ENCODE measurements at places on chromosomes 2 and 18.

- no peak for DNase-seq
These were observed 1.7 kb upstream of the DYSF start for GRCh38 chr2:71451705-71452104.

- DNase-seq = no peak
These were observed 11.5 kb upstream of the KYNU start for GRCh38 chr2:142865924-142866323.

GRCh38 chr2:24474053-24474452, 17.0 kb upstream of the NCOA1 start:
- no peak for DNase-seq

- no peak for DNase-seq
These were observed 543.9 kb upstream of the LINC00305 start for GRCh38 chr18:64692826-64693225.

DNA sequence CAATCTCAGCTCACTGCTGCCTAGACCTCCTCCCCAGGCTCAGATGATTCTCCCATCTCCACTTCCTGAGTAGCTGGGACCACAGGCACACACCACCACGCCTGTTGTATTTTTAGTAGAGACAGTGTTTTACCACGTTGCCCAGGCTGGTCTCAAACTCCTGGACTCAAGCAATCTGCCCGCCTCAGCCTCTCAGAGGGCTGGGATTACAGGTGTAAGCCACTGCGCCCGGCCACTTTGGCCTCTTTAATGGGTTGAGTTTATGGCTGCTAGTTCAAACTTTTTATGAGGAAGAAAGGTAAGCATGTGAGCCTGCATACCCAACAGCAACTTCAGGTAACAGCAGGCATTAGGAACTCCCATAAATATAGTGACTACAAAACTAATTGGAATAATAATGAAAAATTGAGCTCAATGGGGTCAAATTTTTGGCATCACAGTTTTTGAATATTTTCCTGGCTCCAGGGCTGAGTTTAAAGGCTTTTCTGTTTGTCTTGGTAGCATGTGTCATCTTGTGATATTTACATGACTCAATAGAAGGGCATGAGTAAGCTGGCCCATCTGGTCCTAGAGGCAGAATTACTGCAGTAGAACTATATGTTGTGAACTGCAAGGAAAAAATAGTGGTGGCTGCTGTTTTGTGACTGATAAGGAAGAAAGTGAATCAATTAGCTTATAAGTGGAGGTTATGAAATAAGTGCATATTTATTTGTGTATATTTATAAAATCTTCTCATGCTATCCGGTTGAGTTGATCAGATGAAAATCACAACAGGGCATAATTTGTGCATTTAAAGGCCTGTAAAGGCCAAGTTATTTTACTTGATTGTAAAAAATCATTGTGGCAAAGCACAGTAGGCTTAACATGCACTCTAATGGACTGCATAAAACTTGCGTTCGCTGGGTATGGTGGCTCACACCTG, 24.8 kb downstream of the GALM start:
- DNase-seq = no peak

DNA sequence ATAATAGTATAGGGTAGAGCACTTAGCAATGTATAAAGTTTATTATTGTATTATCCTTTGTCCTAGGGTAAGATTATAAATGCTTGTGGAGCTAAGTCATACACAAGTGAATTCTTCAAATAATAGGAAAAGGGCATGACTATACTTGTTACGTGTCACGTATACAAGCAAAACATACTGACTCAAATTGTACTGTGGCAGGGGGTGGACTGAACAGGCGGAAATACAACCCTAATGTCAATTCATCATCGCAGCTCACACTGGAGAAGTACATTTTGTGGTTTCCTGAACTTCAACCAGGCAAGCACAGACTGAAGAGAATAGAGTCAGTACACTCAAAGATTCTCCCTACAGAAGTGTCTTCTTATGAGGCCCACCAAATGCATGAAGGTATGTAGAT, 201.0 kb downstream of the MBD2 start:
- DNase-seq = no peak

- no peak for DNase-seq
These were observed 152.9 kb downstream of the SMAD7 start for GRCh38 chr18:48797841-48798255.

GRCh38 chr18:64416990-64417389, 268.1 kb upstream of the LINC00305 start:
- DNase-seq = no peak

GRCh38 chr2:76193089-76193488, 482.4 kb upstream of the GCFC2 start:
- DNase-seq = no peak

DNA sequence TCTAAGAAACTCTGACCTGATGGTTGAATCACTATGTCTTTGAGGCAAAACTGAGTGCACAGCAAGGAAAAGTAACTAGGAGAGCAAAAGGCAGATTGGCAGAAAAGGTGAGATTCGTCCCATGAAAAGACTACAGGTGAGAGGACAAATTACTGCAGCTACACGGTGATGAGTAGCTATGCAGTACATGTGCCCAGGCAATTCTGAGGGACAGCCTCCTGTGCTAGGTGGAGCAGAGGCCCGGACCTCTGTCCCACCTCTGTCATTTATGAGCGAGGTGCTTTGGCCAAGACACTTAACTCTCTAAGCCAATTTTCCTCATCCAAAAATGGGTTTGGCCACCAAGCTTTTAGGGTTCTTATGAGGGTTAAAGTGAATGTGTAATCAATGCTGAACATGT, 59.9 kb downstream of the GRB14 start:
- DNase-seq = no peak

GRCh38 chr18:79927607-79928562, 23.6 kb downstream of the SLC66A2 start:
- DNase-seq = no peak

DNA sequence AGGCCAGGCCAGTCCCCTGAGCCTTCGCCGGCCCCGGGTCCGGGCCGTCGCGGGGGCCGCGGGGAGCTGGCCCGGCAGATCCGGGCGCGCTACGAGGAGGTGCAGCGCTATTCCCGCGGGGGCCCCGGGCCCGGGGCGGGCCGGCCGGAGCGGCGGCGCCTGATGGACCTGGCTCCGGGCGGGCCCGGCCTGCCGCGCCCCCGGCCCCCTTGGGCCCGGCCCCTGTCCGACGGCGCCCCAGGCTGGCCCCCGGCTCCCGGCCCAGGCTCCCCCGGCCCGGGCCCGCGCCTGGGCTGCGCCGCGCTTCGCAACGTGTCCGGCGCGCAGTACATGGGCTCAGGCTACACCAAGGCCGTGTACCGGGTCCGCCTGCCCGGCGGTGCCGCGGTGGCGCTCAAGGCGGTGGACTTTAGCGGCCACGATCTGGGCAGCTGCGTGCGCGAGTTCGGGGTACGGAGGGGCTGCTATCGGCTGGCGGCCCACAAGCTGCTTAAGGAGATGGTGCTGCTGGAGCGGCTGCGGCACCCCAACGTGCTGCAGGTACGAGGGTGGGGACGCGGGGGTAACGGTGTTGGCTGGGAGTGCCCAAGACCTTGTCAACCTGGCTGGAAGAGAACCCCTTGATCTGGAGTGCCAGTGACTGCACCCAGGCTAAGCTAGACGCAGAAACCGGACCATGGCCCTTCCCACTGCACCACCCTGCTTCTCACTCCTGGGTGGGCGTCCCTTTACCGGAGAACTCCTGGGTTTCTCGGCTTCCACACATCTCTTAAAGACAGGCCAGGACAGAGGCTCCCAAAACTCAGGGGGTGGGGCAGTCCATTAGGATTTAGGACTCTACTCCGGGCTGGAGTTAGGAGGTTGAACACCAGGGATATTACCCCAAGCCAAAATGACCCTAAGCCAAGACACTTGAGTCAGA, 739 bp downstream of the PKDCC start:
- no peak for DNase-seq

- no peak for DNase-seq
These were observed 156.2 kb upstream of the NABP1 start for GRCh38 chr2:191521608-191522208.

DNA sequence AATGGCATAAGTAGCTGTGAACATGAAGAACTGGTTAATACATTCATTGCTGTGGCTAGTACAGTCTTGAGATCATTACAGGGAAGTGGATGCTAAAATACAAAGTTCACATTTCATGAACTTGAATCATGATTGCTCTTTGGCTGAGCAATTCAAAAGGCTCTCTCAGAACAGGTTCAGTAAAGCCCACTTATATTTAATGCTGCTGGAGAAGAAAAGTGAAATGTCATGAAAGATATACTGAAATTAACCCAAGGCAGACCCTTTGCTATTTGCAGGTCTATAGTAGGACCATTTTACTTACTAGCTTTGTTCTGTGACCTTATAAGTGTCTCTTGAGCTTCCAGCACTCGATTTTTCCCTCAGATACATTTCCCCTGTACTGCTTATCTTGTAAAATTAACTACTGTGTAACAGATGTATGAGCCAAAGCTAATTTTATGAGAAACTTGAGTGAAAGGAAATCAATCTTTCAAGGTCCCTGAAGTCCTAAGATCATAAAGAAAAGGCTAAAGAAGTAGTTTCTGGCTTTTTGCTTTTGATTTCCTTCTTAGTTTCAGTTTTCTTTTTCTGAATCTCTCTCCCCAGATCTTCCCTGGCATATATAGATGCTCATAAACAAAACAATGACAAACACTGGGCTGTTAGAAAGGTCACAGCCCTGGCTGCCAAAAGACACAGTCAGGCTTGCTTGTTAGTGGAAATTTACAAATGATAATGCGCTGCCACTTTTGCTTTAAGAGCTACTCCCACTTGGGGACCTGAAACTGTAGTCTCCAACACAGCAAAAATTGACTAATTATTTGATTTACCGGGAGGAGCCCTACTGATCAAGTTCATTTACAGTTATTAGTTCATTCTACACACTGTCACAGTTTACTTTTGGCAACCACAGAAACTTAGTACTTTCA, 132.7 kb upstream of the XPO1 start:
- DNase-seq = no peak

DNA sequence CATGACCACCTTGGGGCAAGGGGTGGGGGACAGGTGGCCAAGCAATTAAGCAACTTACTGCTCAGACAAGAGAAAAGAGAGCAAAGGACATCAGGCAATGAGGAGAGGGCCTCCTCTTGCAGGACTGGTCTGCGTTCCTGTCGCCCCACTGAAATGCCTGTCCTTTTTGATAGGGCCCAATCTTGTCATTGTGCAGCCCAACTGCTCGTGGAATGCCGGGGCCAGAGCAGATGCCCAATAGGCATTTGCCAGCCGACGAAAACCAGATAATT, 104.5 kb upstream of the SH3BP4 start:
- no peak for DNase-seq

DNA sequence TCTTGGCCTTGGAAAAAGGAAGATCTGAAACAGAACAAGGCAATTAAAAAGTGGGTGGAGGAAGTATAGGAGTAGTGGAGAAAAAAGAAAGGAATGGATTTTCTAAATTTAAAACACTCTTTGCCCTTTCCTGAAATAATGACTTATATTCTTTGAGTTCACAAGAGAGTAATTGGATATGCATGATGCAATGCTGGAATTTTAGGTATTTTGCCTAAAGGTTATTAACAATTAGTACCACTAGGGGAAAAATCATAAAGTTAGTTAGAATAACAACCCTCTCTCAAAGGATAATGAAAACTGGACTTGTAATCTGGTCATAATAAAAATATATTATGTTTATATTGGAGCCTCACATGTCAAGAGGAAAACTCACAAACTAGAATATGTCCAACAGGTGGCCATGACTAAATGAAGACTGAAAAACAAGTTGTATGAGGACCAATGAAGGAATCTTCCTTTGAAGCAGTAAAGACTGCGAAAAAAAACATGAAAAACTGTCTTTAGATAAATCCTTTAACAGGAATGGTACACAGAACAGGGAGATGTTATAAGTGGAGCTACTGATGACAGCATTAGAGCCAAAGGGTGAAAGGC, 281.8 kb downstream of the NCKAP5 start:
- no peak for DNase-seq

DNA sequence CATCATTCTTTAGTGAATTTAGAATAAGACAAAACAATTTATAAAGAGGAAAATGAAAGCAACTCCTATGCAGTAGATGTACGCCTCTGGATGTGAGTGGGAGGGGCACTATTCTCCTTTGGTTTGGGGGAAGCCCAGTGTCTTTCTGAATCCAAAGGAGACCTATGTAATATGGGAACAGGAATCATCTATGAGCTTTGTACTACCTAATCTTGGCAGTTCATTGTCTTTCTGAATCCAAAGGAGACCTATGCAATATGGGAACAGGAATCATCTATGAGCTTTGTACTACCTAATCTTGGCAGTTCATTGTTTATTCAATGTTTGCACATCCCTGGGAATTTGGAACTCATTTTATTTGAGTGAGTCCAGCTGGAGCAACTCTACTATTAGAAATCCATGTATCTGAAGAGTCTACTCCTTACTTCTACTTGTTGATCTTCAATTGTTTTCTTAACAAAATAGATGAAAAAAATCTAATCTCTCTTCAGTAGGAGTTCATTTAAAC, 401.1 kb upstream of the LRATD1 start:
- DNase-seq = no peak

- no peak for DNase-seq
These were observed 16.4 kb downstream of the GPR45 start for GRCh38 chr2:105257981-105258380.

GRCh38 chr2:168766600-168766999, 35.8 kb upstream of the NOSTRIN start:
- DNase-seq = no peak

- no peak for DNase-seq
These were observed 85.4 kb downstream of the XDH start for GRCh38 chr2:31329081-31329625.

- no peak for DNase-seq
These were observed 2.1 kb downstream of the POMC start for GRCh38 chr2:25165992-25166875.

GRCh38 chr18:57915865-57916582, 112.9 kb upstream of the ATP8B1 start:
- DNase-seq = no peak

DNA sequence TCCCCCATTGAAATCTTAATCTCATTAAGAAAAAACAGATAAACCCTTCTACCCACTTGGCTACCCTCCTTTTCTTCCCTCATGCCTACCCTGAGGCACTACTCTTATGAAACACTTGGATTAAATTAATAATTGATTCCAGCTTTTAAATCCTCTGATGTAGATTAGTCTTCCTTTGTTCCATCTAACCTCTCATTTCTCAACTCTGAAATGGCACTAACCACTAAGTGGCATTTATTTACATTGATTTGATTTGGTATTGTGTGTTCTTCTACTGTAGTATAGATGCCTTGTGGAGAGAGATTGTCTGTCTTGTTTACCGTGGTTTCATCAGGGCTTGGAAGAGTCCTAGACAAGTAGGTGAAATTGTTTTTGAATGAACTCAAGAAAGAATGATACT, 26.7 kb downstream of the ITGA4 start:
- no peak for DNase-seq

- no peak for DNase-seq
These were observed 174.1 kb downstream of the ANKRD30B start for GRCh38 chr18:14922031-14922430.

GRCh38 chr2:75728614-75729419, 18.1 kb upstream of the GCFC2 start:
- no peak for DNase-seq

Measured in stimulated activated CD4-positive, alpha-beta T cell treated with anti-CD3 and anti-CD28 coated beads, TNF-alpha, amount 100 ng/mL, for 24 hours (primary cell).